CD4-positive, alpha-beta memory T cell (primary cell): ENCODE measurements at places on chromosomes 6 and 20.

GRCh38 chr6:163709693-163710092, 295.2 kb downstream of the QKI start:
- DNase-seq, result no peak

DNA sequence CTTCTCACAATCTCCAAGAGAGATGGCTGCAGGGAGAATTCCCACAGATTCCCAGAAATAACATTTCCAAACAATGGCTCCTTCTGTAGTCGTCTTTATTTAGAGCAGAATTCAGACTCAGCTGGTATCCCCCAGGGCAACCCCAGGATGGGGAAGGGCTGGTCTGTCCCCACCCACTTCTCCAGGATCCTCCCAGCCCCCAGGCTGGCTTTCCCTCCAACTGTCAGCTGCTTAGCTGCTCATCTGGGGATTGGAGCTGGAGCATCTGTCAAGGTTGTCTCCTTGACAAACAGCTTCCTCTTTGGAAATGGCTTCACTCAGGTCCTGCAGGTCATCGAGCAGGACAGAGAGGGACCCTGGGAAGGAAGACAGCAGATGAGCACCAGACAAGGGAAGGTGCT, 3.5 kb upstream of the PSORS1C2 start:
- no peak for DNase-seq

DNA sequence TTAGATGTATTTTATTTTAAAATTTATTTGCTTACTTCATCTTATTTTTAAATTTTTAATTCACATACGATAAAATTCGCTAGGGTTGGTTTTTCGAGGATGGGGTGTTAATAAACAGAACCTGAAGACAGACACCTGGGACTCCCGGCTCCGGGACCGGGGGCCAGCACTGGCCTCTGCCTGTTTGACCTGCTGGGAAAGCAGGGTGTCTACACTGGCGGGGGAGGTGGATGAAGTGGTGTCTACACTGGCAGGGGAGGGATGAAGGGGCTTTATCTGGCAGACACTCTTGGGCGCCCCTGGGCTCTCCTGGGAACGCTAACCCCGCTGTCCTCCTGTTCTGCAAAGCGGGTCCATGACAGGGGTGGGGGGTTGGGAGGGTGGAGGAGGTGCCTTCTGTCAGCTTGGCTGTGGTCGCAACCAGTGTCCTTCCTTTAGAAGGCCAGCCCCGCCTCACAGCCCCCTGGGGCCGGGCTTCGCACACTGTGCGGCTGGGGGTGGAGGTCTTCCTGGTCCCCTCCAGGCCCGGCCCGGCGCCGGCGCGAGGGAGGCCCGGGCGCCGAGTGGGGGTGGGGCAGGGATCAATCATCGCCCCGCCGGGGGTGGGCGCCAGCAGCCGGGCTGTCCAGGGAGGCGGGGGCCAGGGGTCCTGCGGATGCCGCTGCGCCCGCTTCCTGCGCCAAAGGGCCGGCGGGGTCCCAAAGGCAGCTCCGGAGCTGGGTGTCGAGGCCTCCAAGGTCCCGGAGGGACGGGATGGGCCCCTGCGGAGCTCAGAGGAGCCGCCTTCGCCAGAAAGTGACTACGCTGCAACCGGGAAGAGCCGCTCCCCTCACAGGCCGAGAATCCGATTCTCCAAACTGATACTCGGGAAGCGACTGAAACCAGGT, 1.8 kb downstream of the GATA5 start:
- no peak for DNase-seq

DNA sequence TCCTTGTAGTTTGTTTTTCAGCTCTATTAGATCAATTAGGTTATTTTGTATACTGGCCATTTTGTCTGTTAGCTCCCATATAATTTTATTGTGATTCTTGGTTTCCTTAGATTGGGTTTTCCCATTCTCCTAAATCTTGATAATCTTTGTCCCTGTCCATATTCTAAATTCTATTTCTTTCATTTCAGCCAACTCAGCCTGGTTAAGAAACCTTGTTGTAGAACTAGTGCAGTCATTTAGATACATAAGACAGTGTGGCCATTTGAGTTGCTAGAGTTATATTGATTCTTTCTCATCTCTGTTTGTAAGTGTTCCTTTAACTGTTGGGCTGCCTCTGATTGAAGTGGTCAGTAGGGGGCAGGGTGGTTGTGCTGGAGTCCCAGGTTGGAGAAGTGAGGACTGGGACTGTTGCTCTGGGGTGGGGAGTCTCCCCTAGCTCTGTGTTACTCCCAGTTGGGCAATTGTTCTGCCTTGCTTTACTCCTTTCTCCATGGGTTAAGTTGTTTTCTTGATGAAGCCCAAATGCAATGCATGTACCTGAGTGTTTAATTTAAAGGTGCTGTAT, 98.8 kb upstream of the NRN1 start:
- DNase-seq, result no peak

GRCh38 chr6:119608994-119609393, 259.4 kb upstream of the MAN1A1 start:
- DNase-seq, result no peak

DNA sequence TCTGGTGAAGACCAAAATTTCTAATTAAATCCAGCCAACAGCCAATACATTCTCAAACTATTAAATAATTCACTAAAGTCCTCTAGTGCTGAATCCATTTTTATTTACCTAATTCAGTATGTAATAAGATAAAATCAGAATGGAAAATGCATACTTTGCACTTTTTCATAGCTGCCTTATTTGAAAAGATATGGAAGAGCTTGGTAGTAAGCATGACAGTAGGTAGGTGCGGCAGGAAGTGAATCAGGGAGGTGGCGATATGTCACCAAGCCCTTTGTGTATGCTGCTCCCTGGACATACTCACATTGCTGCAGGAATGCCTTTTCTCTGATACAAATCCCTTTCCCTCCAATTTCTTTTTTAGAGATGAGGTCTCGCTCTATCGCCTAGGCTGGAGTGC, 10.2 kb upstream of the TGM3 start:
- DNase-seq, result no peak
